ENCODE measurements at places on chromosomes 3 and 15. TPM values are rescaled to one million over a fixed set of nuclear protein-coding genes. Genes with fewer than 3 reads are reported as not detected.

- no peak overlapping the region for H3K27ac ChIP-seq
- no peaks in the 10 kb centered on the region for H3K4me1 ChIP-seq
- H3K27me3 ChIP-seq = no peaks in the 10 kb centered on the region
- DNase-seq = no peak
- no peaks in the 10 kb centered on the region for H3K36me3 ChIP-seq
Observed at GRCh38 chr3:8678751-8679150, 34.2 kb upstream of the SSUH2 start.

DNA sequence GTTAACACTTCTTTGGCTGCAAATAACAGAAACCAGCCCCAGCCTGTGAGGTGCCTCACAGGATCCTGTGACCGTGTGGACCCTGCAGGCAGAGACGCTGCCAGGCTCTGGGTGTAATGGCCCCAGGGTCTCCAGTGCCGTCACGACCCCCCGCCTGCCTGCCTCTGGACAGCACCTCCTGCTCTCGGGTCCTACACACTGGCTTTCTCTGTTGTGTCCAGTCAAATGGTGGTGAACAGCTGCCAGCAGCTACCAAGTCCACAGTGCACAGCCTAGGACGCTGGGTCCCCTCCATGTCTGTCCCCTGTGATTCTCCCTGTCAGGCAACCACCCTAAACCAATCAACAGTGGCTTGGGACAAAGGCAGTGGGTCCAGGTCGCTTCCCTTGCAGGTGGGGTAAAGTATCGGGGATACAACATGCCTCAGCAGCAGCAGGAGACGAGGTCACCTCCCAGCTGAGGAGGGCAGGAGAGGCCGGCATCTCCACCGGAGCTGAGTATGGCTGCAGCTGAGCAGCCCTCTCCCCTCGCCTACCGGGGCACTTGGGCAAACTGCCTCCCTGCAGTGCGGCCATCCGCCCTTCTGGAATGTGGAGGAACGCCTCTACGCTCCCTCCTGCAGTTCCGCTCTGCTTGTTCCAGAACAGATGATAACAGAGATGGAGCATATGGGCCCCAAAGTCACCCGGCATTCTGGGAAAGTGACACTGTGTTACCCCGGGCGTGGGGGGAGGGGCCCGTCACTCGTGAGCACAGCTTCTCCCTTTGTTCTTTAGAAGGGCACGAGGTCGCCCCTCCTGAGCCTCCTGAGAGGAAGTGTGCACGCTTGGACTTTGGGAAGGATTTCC lies 21.1 kb upstream of the SKOR1 start:
- no peak overlapping the region for H3K4me3 ChIP-seq
- no peak overlapping the region for H3K27ac ChIP-seq
- no peak for DNase-seq

Gene POMGNT2
- polyA plus RNA-seq = 4.3 TPM

DNA sequence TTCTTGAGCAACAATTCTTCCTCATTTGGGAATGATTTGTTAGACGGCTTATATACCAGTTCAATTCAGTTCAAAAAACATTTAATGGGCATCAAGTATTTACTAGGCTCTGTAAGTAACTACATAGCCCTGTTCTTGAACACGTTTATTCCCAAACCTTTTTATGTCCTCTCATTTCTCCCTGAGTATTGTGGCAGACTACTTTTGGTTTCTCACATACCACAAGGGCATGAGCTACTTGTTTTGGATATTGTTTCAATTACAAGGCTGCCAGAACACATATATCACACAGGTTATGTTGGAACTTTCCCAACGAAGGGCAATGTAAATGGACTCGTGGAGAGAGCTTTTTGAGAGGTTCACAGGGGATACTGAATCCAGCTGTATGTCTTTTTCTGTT lies 363.8 kb upstream of the NAALADL2 start:
- no peaks in the 10 kb centered on the region for H3K27me3 ChIP-seq
- no peak for DNase-seq
- no peaks in the 10 kb centered on the region for H3K4me1 ChIP-seq
- no peaks in the 10 kb centered on the region for H3K36me3 ChIP-seq
- H3K4me3 ChIP-seq = no peak overlapping the region

Gene SMCO1
- polyA plus RNA-seq = not detected

Gene CCR9
- 1.1 TPM for polyA plus RNA-seq

- no peak for DNase-seq
- no peak overlapping the region for H3K4me3 ChIP-seq
- H3K36me3 ChIP-seq = no peaks in the 10 kb centered on the region
Observed at GRCh38 chr3:27715863-27716262, 6.3 kb downstream of the EOMES start.

GRCh38 chr15:94526071-94526689 lies 294.8 kb downstream of the MCTP2 start:
- no peak overlapping the region for H3K27ac ChIP-seq
- no peaks in the 10 kb centered on the region for H3K4me1 ChIP-seq
- H3K4me3 ChIP-seq = no peak overlapping the region
- H3K36me3 ChIP-seq = no peaks in the 10 kb centered on the region
- peaks cover 3% of the 10 kb centered on the region for H3K27me3 ChIP-seq

Gene C15orf62
- 0.30 TPM for polyA plus RNA-seq

Gene CSPG4
- 0.03 TPM for polyA plus RNA-seq

Gene LINS1
- 13.1 TPM for polyA plus RNA-seq

DNA sequence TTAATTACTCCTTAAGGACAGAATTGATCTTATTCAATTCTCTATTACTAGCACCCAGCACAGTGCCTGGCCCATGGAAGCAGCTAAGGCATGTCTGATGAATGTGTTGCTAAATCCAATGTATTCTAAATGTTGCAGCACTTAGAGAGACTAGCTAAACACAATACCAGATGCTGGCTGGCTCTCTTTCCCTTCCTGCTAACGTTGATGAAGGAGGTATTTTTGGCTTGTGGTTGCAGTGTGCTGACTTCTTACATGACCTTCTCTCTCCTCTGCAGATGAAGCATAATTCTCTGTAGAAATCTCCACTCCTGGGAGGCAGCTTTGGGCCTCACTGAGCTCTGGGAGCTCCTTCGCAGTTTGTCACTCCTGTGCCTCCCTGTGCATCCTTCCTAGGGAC lies 183.6 kb downstream of the PEX5L start:
- no peaks in the 10 kb centered on the region for H3K4me1 ChIP-seq
- DNase-seq = no peak
- H3K27me3 ChIP-seq = no peaks in the 10 kb centered on the region
- no peak overlapping the region for H3K4me3 ChIP-seq
- no peak overlapping the region for H3K27ac ChIP-seq

Gene IL17RB
- 0.07 TPM for polyA plus RNA-seq

Gene EPHA3
- polyA plus RNA-seq = not detected

DNA sequence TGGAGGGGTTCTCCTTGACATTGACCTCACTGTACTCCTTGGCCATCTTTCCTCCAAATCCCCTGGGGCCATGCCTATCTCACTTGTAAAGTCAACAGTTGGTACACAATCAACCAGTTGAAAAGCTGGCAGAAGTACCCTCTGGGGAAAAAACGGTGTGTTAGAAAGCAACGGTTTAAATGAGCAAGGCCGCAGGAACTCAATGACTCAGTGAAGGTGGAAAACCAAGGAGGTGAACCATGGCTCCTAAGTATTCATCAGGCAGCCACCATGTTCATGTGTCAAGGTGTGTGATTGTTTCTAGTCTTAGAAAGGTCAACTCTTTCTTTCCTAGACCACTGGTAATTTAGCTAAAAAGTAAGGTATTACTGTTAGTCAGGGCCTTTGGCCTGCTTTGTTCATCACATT lies 130.9 kb upstream of the SATB1 start:
- no peak overlapping the region for H3K27ac ChIP-seq
- H3K4me3 ChIP-seq = no peak overlapping the region

GRCh38 chr15:27244047-27244446 lies 273.1 kb downstream of the GABRG3 start:
- H3K27ac ChIP-seq = no peak overlapping the region
- H3K4me3 ChIP-seq = no peak overlapping the region
- H3K27me3 ChIP-seq = no peaks in the 10 kb centered on the region
- no peaks in the 10 kb centered on the region for H3K36me3 ChIP-seq

GRCh38 chr3:157692468-157692867 lies 189.3 kb upstream of the VEPH1 start:
- H3K27me3 ChIP-seq = no peaks in the 10 kb centered on the region
- DNase-seq = no peak
- H3K27ac ChIP-seq = no peak overlapping the region
- H3K4me3 ChIP-seq = no peak overlapping the region
- H3K4me1 ChIP-seq = no peaks in the 10 kb centered on the region

GRCh38 chr3:170128259-170128976 lies 53.1 kb downstream of the PHC3 start:
- DNase-seq = peak; percentile 70
- H3K4me1 ChIP-seq = peaks cover 17% of the 10 kb centered on the region
- H3K4me3 ChIP-seq = no peak overlapping the region
- H3K36me3 ChIP-seq = peaks cover 27% of the 10 kb centered on the region

- peaks cover 31% of the 10 kb centered on the region for H3K4me1 ChIP-seq
- peaks cover 61% of the 10 kb centered on the region for H3K27me3 ChIP-seq
- no peak overlapping the region for H3K4me3 ChIP-seq
- no peak for DNase-seq
Observed at GRCh38 chr3:183158113-183158512, 4.4 kb downstream of the LAMP3 start.

DNA sequence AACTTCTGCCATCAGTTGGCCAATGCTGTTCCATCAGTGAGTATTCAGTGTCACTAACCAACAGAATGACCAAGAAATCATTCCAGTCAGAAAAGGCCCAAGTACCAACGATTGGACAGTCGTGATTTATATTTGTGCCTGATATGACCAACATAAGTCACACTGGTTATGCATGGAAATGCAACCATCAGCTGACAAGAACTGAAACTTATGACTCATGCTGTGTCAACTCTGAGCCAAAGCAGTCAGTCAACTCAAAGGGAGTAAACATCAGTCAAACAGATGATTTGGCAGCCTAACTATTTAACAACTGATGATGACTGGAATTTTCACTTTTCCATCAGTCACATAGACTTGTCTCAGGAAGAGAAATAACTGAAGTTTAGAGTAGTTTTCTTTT lies 142.4 kb downstream of the ANXA2 start:
- H3K4me1 ChIP-seq = no peaks in the 10 kb centered on the region
- no peak overlapping the region for H3K27ac ChIP-seq
- no peaks in the 10 kb centered on the region for H3K36me3 ChIP-seq
- H3K27me3 ChIP-seq = no peaks in the 10 kb centered on the region
- H3K4me3 ChIP-seq = no peak overlapping the region

GRCh38 chr3:158909870-158910269 lies 108.0 kb downstream of the MFSD1 start:
- H3K36me3 ChIP-seq = no peaks in the 10 kb centered on the region
- no peaks in the 10 kb centered on the region for H3K4me1 ChIP-seq
- no peak overlapping the region for H3K4me3 ChIP-seq
- no peak overlapping the region for H3K27ac ChIP-seq

DNA sequence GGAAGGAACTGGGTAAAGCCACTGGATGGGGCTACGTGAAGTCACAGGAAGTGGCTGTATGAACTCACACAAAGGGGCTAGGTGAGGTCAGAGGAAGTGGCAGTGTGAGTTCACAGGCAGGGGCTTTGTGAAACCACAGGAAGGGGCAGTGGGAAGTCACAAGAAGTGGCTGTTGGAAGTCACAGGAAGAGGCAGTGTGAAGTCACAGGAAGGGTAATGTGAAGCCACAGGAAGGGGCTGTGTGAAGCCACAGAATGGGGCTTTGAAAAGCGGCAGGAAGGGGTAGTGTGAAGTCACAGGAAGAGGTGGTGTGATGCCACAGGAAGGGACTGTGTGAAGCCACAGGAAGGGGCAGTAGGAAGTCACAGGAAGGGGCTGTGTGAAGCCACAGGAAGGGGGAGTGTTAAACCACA lies 34.6 kb downstream of the GASK1A start:
- H3K27ac ChIP-seq = no peak overlapping the region
- H3K36me3 ChIP-seq = no peaks in the 10 kb centered on the region
- no peaks in the 10 kb centered on the region for H3K27me3 ChIP-seq

Gene CHRNA7
- polyA plus RNA-seq = 0.16 TPM

Gene GOLGA8G
- polyA plus RNA-seq = not detected

Gene PLSCR2
- polyA plus RNA-seq = not detected

DNA sequence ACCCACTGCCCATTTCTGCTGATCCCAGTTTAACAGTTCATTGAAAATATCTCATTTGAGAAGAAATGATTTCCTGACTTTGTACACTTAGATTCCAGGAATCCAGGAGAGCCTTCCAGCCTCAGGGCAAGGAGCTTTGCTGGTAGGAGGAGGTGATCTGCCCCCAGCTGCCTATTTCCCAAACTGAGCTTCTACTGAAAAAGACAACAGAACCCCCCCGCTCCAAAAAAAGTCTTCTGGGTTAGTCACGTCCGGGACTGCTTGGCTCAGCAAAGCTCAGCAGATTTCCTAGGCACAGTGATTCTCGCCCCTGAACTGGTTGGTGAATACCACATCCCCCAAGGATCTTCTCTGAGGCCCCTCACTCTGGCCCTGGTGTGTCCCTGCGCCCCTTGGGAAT lies 13.1 kb downstream of the SLC6A6 start:
- H3K36me3 ChIP-seq = peaks cover 4% of the 10 kb centered on the region
- no peak overlapping the region for H3K27ac ChIP-seq
- H3K4me1 ChIP-seq = peaks cover 29% of the 10 kb centered on the region
- DNase-seq = no peak

- H3K4me1 ChIP-seq = peaks cover 77% of the 10 kb centered on the region
- DNase-seq = peak; percentile 74
- H3K27me3 ChIP-seq = no peaks in the 10 kb centered on the region
- peak overlapping the region; percentile 98 for H3K27ac ChIP-seq
- H3K4me3 ChIP-seq = no peak overlapping the region
Observed at GRCh38 chr3:14425581-14426304, 23.3 kb downstream of the SLC6A6 start.

DNA sequence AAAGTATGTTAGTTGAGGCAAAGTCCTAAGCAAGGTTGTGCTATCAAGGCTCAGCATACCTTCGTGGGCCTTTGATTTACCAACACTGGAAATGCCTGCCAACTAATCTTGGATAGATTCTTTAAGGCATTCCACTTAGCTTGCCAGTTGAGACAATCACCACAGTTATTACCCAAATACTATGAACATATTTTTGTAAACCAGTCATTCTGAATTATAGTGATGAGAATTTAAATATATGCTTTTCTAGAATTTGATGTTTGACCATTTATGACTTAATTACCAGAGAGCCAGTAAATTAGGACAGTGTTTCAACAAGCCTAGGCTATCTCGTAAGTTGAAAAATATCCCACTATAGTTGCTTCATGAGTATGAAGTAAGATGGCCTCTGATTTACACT lies 15.5 kb downstream of the TRIM59 start:
- no peak overlapping the region for H3K4me3 ChIP-seq
- H3K27ac ChIP-seq = no peak overlapping the region
- no peak for DNase-seq

GRCh38 chr15:68192117-68192516 lies 13.0 kb downstream of the CALML4 start:
- no peak for DNase-seq
- no peak overlapping the region for H3K4me3 ChIP-seq
- peaks cover 40% of the 10 kb centered on the region for H3K36me3 ChIP-seq
- no peak overlapping the region for H3K27ac ChIP-seq
- H3K27me3 ChIP-seq = no peaks in the 10 kb centered on the region
- no peaks in the 10 kb centered on the region for H3K4me1 ChIP-seq

GRCh38 chr3:89198591-89198990 lies 91.2 kb downstream of the EPHA3 start:
- no peak for DNase-seq
- H3K27ac ChIP-seq = no peak overlapping the region
- H3K36me3 ChIP-seq = no peaks in the 10 kb centered on the region
- H3K4me3 ChIP-seq = no peak overlapping the region
- H3K4me1 ChIP-seq = no peaks in the 10 kb centered on the region

Gene ZMAT3
- 3.6 TPM for polyA plus RNA-seq

Gene HAPLN3
- 16.3 TPM for polyA plus RNA-seq

Gene RASGRP1
- polyA plus RNA-seq = 17.7 TPM
